WTC11 (cell line): ENCODE measurements at places on chromosomes 12 and 14.
A peak's percentile ranks its signal among the peaks of the same experiment; 100 is the strongest.

- no peak for DNase-seq
Observed at GRCh38 chr14:56782711-56783110, 27.6 kb downstream of the OTX2 start.

- DNase-seq, result no peak
Observed at GRCh38 chr12:57372233-57372632, 58.6 kb downstream of the R3HDM2 start.

DNA sequence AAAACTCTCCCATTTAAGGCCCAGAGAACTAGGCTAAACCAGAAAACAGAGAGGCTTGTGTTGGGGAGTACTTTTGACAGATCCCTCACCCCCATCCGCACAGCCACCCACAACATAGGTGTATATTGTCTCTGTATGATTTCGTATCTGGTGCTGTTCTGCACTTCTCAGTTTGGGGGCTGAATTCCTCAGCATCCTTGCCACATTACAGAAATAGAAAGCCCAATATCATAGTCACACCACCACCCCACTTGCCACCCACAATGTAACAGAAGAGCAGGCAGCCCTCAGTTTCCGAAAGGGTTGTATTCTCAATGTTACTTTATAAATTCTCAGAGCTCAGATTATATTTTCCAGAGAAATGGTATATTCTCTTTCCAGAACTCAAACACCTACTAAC is 950.9 kb downstream of the DIO2 start:
- no peak for DNase-seq

GRCh38 chr12:57498132-57498502 is 10.2 kb downstream of the MARS1 start:
- DNase-seq, result peak; percentile 55

DNA sequence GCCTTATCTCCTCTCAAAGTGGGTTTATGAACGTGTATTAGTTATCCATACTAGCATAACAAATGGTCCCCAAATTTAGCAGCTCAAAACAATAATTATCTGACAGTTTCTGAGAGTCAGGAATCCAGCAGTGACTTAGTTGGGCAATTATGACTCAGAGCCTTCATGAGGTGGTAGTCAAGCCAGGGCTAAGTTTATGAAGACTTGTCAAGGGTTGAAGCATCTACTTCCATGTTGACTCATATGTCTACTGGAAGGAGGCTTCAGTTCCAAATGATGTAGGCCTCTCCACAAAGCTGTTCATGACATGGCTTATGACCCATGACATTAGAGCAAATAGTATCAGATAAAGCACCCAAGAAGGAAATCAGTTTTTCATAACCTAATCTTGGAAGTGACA is 73.2 kb downstream of the IPO8 start:
- no peak for DNase-seq

DNA sequence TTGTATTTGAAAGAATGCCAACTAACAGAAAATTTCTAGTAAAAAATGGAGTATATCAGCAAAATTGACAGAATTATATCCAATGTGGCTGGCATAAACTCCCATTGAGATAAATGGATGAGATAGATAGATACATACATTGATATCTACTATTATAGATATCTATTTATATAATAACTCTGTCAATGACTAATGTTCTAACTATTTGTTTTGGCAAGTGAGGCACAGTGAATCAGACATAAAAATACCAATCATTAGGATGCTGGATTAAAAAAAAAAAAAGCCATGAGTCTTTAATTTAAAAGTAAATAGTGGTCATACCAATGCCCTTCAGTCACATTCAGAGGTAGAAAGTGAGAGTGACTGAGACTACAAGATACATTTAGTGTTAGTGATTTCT is 33.7 kb upstream of the GLIPR1 start:
- DNase-seq, result no peak

DNA sequence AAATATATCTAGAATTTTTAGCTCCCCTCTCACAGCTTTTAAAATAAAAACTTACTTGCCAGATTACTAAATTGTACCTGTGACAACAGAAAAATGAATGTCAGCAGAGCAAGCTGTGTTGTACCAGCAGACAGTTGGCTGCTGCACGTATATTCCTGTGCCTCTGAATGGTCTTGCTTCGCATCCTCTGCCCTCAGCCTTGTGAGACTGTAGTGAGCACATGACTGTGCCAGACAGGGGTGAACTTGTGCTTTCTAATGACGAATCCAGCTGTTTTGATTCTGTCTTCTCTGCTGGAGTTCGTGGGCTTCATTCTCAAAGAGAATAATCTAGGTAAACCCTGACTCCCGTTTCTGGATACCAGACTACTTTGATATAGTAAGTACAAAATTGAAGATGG is 58.3 kb upstream of the FRMD6 start:
- no peak for DNase-seq

DNA sequence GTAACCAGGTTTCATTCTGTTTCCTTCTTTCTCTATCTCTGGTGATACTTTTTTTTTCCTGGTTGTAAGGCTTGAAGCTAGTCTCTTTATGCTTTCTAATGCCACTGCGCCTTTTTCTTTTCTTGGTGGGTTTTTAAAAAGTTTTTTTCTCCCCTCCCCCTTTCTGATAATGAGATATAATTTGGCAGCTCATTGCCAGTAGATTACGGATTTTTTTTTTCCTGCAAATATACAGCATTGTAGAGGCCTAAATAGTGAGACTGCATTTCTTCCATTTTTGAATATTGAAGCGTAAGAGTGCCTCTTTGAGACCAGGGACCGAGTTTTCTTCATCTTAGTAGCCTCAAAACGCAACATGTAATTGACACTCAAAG is 1.1 kb downstream of the PAPOLA start:
- DNase-seq, result no peak

- peak; percentile 65 for DNase-seq
Observed at GRCh38 chr12:108768591-108769500, 37.5 kb upstream of the CORO1C start.

- no peak for DNase-seq
Observed at GRCh38 chr12:32462908-32463307, 63.5 kb downstream of the FGD4 start.

GRCh38 chr14:47722929-47723693 is 47.7 kb upstream of the MDGA2 start:
- no peak for DNase-seq

- no peak for DNase-seq
Observed at GRCh38 chr12:26196421-26196716, 996 bp downstream of the SSPN start.

- no peak for DNase-seq
Observed at GRCh38 chr14:42513837-42514236, 907.2 kb downstream of the LRFN5 start.

- DNase-seq, result no peak
Observed at GRCh38 chr14:102898776-102899515, 23.5 kb upstream of the AMN start.

GRCh38 chr12:95277139-95277538 is 59.5 kb downstream of the VEZT start:
- no peak for DNase-seq

- no peak for DNase-seq
Observed at GRCh38 chr12:107584563-107584962, 101.0 kb upstream of the PWP1 start.
